ENCODE measurements at places on chromosomes 12 and 14.

- peak; percentile 25 for DNase-seq
Observed at GRCh38 chr12:68904351-68904962, 28.5 kb downstream of the CPM start.

DNA sequence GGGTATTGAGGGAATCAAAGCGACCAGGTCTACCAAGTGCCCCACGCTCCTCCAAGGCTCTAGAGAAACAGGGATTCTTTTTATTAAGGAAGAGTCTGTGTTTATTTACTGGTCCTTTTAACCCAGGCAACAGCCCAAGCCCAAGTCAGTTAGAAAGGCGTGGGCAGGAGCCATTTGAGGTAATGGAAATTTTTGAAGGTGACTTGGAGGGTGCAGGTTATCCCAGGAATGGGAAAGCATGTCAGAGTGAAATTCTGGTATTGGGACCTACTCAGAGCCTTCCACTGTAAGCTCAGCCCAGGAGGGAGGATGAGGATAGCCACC lies 2.9 kb downstream of the SLC6A12 start:
- DNase-seq, result no peak

DNA sequence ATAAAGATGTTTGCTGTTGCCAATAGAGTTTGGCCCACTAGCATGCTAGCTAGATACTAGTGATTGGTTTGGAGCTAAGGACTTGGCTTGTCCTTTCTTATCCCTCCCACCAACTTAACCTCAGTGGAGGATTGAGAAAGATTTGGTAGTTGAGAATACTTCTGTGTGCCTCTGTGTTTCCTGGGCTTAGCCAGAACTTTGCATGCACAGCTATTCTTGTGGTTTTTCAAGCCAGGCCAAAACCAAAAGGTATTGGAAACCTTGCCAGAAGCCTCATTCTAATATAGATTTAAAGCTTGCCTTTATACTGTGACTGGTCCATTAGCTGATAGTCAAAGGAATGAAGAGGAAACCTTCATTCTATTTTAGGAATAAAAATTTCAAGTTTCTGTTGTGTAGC lies 188.5 kb downstream of the CCDC91 start:
- no peak for DNase-seq

GRCh38 chr14:87391066-87391465 lies 601.9 kb downstream of the GALC start:
- no peak for DNase-seq

GRCh38 chr12:131929581-131930456 lies 743 bp downstream of the PUS1 start:
- DNase-seq, result peak; percentile 73

DNA sequence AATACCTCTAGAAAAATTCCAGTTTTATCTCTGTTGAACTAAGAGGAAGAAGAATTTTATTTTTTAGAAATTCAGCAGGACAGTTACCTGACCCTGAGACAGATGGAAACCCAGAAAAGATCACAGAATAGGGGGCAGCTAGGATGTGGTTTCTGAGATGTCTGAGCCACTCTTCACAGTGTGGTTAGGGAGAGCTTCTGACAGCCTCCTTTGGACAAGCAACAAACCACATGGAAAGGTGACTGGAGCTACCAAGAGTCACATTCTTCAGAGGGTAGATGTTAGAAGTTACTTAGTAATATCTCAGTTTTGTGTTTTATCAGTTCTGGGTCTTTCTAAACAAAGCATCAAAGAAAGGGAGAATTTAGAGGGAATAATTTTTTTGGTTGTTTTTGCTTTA lies 117.3 kb upstream of the NAP1L1 start:
- no peak for DNase-seq

GRCh38 chr12:131357185-131357747 lies 353.6 kb upstream of the SFSWAP start:
- DNase-seq, result peak; percentile 51

DNA sequence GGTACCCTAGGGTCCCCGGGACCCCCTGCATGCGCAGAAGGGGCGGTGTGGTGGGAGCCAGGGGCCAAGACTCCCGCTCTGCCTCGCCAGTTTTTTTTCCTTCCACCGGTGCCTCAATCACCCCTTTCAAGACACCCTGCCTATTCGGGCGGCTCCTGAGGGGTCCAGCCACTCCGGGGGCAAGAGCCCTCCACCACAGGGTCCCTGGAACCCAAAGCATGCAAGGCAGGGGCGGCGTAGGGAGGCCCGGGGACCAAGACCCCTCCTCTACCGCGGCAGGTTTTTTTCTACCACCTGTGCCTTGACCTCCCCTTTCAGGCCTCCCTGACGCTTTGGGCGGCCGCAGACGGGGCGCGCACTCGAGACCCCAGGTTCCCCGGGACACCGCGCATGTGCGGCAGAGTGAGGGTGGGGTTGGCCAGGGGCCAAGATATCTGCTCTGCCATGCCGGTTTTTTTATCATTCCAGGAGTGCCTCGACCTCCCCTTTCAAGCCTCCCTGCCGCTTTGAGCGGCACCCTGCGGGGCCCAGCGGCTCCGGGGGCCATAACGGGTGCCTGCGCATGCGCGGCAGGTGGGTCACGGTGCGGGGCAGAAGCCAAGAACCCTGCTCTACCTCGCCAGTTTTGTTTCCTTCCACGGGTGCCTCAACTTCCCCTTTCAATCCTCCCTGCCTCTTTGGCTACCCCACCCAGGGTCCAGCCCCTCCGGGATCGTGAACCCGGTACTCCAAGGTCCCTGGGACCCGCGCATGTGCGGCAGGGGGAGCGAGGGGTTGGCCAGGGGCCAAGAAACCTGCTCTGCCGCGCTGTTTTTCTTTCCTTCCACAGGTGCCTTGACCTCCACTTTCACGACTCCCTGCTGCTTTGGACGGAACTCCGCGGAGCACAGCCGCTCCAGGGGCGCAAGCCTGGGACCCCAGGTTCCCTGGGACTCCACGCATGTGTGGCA lies 328.1 kb downstream of the ALG10 start:
- no peak for DNase-seq

- no peak for DNase-seq
Observed at GRCh38 chr14:104700225-104700651, 10.8 kb downstream of the INF2 start.

DNA sequence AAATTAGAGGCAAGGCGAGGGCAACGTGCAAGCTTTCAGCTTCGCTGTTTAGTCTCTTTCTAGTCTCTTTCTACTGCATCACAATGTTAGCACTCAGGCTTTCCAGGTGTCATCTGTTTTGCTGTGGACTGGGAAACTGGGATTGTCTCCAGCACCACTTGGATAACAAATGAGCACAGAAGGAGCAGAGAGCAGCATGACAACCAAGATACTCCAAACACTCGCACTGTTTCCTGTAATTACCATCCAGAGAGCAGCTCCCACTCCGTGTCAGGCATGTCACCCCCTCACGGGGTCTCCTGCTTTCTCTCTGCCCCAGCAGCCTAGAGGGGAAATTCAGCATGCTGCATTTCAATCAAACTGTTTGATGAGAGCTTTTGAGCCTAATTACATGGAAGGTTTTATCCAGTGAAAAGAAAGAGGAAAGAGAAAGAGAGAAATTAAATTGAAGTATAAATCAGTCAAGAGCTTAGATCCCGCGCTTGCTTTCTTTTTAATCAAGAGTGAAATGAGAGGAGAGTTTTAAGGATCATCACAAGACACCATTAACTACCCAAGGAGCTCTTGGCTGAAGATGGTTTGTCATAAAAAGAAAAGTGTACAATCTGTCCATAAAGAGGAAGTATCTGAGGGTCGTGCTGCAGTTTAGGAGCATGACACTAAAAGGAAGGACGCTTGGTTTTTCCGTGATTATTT lies 917.7 kb downstream of the DIO2 start:
- no peak for DNase-seq

- peak; percentile 63 for DNase-seq
Observed at GRCh38 chr12:129532707-129533499, 370.9 kb downstream of the TMEM132D start.

DNA sequence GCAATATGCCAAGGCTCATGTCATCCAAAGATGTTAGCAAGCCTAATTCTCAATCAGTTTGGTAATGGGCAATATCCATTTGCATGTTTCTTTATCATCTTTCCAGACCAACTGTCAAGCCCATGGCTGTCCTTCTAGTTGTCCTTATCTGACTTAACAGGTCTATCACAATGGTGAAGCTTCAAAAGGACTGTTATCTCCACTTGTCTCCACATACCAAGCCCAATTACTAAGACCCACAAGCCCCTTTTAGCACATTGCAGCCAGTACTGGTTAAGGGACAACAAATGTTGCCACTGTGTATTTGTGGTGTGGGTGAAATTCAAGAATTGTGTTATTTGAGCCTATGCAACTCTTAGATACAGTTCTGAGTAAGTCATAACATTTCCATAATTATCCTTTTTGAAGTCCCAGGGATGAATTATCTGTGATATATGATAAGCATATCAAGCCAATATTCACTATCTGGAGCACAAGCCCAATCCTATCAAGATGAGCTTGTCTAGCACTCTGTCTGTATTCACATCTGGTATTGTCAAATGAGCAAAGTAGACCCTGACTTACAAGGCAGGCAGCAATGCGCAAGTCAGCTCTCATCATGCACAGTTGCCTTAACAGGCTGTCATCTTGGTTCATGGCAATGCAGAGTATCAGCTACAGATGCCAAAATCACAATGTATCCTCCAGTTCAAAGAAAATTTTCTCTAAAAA lies 19.3 kb upstream of the ST8SIA1 start:
- DNase-seq, result no peak

- DNase-seq, result peak; percentile 91
Observed at GRCh38 chr14:63045612-63046320, 508 bp upstream of the KCNH5 start.

GRCh38 chr12:113725557-113725876 lies 240.6 kb downstream of the RBM19 start:
- no peak for DNase-seq

Data from islet precursor cell (in vitro differentiated cells).